ENCODE measurements at places on chromosomes 4 and X. TPM values are rescaled to one million over a fixed set of nuclear protein-coding genes. Genes with fewer than 3 reads are reported as not detected.

DNA sequence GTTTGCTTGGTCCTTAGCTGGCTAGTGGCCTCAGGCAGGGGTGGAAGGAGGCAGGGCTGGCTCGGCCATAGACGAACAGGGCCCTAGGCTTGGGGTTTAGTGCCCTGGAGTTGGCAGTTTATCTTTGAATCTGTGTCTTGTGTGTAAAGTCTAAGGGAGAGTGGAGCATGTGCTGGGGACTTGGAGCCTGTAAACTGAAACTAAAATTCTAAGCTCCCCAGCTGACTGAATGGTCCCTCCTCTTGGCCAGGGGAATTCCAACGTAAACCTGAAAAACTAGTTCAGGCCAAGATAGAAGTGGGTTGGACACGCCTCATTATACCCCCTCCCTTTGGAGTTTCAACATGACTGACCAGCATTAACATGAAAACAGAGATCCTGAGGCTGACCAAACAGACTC, 46.1 kb upstream of the GPR78 start:
- peak; percentile 77 for DNase-seq

DNA sequence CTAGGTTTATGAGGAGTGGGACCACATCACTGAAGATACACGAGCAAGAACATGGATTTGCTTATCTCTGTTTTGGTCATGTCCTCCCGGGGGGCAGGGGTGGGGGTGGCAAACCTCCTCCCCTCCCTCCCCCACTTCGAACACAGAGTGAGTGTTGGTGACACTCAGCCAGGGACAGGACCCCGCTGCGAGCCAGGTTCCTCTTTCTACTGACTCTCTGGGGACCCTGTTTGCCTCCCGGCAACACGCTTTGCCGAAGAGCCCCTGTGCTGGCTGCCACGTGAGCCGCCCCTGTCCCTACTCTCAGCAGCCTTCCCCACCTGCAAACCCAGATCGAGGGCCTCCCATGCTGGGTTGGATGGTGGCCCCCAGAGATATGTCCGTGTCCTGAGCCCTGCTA, 34.7 kb downstream of the P2RY8 start:
- DNase-seq = no peak

- DNase-seq = no peak
These were observed 194.8 kb downstream of the AFF2 start for GRCh38 chrX:148695255-148695654.

The OTUD6A gene
- total RNA-seq = not detected

The YIPF6 gene
- total RNA-seq = 65.4 TPM

- no peak for DNase-seq
These were observed 15.7 kb upstream of the PLCXD1 start for GRCh38 chrX:265502-265901.

- DNase-seq = no peak
These were observed 25.4 kb downstream of the ELOVL6 start for GRCh38 chr4:110172972-110173371.

The OTC gene
- 1.2 TPM for total RNA-seq

The FDCSP gene
- not detected for total RNA-seq

The IRAK1 gene
- 36.4 TPM for total RNA-seq

DNA sequence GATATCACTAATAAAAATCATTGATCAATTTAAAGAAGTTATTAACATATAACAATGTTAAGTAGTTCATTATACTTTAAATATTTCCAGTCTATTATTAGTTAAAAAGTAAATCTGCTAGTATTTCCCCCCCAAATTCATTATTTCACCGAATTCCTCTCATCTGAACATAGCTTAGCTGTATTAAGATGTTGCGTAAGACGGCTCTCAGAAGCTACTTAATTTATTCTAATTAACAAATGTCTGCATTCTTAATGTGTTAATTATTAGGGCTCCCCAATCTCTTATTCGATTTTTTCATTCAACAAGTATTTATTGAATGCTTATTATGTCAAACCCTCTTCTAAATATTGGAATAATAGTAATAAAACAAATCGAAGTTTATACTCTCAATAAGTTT, 290.7 kb downstream of the TRIML1 start:
- DNase-seq = no peak

The P2RY10 gene
- 1.1 TPM for total RNA-seq

DNA sequence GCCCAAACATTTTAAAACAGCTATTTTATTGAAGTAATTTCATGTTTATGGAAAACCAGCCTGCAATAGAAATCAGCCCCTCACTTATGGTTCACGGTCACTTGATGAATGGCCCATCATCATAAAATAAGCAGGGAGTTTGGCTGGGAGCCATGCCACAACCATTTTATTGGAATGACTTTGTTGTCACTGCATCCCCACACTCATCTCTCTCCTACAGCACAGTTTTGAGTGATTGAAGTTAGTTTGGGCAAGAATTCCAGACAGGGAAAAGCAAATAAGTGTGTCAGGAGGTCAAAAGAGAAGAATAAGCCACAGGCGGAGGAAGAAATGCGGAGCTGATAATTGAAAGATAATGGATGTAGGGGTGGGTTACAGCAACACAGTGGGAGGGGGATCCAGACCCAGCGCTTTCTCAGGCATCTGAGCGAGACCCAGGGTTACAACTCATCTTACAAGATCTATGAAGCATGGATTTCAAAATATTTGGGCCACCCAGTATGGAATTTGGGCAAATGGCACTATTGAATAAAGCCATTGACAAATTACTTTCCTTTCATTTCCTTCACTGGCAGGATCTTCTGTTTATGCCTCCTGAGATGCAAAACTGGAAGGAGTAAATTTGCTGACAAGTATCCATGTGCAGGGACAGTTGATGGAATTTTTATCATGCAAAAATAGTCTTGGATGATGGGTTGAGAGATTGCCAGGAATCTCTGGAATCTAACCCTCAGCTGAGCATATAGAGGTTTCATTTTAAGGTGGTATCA, 100.8 kb downstream of the SHROOM3 start:
- no peak for DNase-seq

- DNase-seq = no peak
These were observed 34.7 kb downstream of the NHS start for GRCh38 chrX:17409566-17410290.

The NLRP2B gene
- total RNA-seq = not detected

The FAM149A gene
- total RNA-seq = 10.1 TPM

DNA sequence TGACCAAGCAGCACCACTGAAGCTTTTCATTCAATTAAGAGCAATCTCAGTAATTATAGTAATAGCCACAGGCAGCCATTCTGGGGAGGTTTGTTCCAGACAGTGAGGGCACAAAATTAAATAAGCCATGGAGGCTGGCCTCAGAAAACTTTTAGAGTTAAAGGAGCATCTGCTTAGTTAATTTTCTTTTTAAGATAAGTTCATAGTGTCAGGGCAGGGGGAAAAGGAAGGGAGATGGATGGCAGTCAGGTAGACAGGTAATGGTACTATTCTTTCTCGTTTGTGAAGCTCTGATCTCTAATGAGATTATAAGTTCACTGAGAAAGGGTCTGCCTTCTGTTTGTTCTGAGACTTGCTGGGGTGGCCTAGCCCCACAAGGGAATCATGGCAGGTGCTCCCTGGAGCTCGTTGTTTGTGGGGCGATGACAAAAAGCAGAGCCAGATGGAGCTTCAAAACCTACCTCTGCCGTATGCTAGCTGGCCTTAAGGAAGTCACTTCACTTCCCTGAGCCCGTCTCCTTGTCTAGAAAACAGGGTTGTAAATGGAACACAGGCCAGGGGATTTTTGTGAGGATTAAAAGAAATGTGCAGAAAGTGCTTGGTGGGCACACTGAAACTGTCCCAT, 44.6 kb upstream of the FGFBP2 start:
- DNase-seq = no peak

DNA sequence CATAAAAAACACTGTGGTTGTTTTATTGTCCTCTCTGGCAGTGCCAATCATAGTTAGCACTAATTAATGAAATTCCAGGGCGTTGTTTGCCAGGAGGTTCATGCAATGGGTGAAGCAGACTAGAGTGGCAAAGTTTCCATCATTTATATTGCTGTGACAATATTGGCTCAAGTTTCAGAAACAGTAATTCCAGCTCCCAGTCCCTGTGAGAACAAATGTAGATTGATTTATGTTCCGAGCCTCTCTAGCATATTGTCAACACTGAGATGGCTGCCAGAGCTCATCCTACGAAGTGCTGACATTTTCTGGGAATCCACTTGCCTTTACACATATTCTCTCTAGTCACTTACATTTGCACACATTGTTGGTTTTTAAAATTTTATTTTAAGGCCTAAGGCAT, 440.0 kb upstream of the IGFBP7 start:
- DNase-seq = no peak

The GPC3 gene
- total RNA-seq = 15.9 TPM

DNA sequence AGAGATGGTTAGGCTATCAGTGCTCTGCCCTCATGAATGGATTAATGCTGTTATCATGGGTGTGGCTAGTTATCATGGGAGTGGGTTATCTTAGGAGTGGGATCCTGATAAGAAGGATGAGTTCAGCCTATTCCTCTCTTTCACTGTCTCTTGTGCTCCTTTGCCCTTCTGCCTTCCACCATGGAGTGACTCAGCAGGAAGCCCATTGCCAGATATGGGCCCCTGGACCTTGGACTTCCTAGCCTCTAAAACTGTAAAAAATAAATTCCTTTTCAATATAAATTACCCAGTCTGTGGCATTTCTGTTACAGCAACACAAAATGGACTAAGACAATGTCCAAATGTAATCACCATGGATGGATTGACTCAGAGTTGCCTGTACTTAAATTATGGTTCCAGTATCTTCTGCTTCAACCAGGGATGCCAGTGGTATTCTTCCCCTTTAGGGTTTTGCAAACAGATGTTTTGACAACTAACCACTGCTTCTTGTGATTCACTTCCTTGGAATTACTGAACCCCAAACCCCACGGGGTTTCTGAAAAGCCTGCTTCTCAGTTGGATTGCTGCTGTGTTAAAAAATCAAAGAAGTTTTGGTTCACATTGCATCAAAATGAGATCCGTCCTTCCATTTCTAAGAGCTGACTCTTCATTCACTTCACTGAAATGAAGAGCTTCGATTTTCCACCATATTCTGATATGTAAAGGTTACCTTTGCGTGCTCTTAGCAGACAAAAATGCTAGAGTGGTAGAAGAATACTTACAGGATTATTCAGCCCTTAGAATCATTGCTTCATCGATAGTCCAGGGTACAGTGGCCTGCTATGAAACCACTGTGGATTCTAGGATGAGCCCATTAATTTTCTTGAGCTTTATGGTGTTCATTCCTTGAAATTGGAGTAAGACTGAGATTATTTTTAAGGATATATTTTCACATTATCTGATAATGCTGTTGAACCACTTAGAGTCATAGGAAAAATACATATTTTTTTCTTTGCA, 107.7 kb downstream of the FRMPD4 start:
- DNase-seq = no peak

The NEXMIF gene
- total RNA-seq = 1.6 TPM

The PARM1 gene
- total RNA-seq = 487 TPM

- peak; percentile 62 for DNase-seq
These were observed 100.1 kb downstream of the PPARGC1A start for GRCh38 chr4:23789762-23790161.

DNA sequence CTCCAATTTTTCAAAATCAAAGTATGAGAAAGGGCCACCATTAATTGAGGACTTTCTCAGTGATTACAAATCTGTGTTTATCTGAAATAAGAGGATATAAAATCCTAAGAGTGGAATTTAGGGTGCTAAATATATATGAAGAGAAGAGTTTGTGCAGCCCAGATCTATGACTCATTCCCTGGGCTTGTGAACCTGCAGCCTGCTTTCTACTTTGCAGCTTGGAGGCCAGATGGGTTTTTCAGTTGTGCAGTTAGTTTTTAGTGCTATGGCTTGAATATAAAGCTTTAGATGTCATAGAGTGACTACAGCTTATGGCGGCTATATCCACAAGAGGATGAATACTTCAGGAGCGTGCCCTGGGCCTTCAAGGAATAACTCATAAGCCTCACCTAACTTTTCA, 1391.1 kb downstream of the FSTL5 start:
- DNase-seq = no peak

GRCh38 chr4:68249434-68249833, 3.9 kb upstream of the TMPRSS11B start:
- no peak for DNase-seq

The C4orf46 gene
- total RNA-seq = 13.6 TPM

DNA sequence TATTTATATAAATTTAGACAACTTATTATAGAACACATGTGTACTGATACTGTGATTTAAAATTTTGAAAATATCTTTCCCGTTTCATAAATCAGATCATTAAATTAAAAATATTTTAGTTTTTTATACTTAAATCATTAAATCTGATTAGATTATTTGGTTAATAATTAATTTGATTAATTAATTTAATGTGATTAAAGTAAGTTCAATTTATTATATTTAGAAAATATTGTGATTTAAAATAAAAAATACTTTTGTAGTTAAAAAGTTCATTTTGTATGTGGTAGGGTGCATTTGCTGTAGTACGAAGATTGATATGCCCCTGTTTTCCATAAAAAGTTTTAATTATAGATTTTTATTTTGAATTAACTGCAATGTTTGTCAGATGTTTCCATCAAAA, 1323.4 kb downstream of the RAPGEF2 start:
- no peak for DNase-seq
